ENCODE measurements at places on chromosomes 5 and 9. TPM values are rescaled to one million over a fixed set of nuclear protein-coding genes. Genes with fewer than 3 reads are reported as not detected.

The ZBTB26 gene
- total RNA-seq, result 12.2 TPM

The PROP1 gene
- total RNA-seq, result not detected

The LHFPL2 gene
- 10.1 TPM for total RNA-seq

The STKLD1 gene
- 3.1 TPM for total RNA-seq

The SNCAIP gene
- not detected for total RNA-seq

The IL4 gene
- total RNA-seq, result not detected

DNA sequence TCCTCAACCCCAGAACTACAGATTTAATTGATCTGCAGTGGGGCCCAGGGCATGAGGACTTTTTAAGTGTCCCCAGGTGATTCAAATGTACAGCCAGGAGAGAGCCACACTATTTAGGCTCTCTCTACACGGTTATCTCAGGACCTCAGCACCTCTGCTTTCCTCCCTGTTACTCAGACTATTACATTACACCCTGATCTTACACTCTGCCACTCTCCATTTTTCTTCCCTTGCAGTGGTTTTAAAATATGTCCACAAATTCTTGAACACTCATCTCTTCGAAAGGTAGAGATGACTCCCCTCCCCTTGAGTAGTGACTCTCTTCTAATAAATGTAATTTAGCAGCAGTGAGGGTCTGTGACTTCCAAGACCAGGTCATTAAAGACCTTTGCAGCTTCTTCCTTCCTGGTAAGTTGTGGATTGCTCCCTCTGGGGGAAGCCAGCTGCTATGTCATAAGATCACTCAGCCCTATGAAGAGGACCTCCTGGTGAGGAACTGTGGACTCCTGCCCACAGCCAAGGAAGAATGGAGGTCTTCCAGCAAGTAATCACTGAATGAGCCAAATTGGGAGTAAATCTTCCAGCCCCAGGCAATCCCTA is 87.5 kb upstream of the SSBP2 start:
- H3K27ac ChIP-seq, result no peak overlapping the region

- H3K27ac ChIP-seq, result peak overlapping the region; percentile 65
- no peak overlapping the region for H3K4me3 ChIP-seq
- DNase-seq, result peak; percentile 66
- H3K4me1 ChIP-seq, result peaks cover 57% of the 10 kb centered on the region
- H3K36me3 ChIP-seq, result no peaks in the 10 kb centered on the region
Observed at GRCh38 chr5:79699763-79700400, 10.2 kb downstream of the CMYA5 start.

GRCh38 chr9:14362175-14362574 is 48.2 kb upstream of the NFIB start:
- H3K27me3 ChIP-seq, result no peaks in the 10 kb centered on the region
- no peak overlapping the region for H3K4me3 ChIP-seq
- no peaks in the 10 kb centered on the region for H3K36me3 ChIP-seq

- no peaks in the 10 kb centered on the region for H3K27me3 ChIP-seq
- H3K4me1 ChIP-seq, result no peaks in the 10 kb centered on the region
- no peaks in the 10 kb centered on the region for H3K36me3 ChIP-seq
- no peak overlapping the region for H3K4me3 ChIP-seq
- DNase-seq, result no peak
Observed at GRCh38 chr9:118961857-118962256, 407.4 kb downstream of the BRINP1 start.

GRCh38 chr9:35695943-35696401 is 6.2 kb upstream of the TPM2 start:
- H3K4me3 ChIP-seq, result no peak overlapping the region
- no peaks in the 10 kb centered on the region for H3K36me3 ChIP-seq
- H3K4me1 ChIP-seq, result 0 out of 2 replicates have a peak, but pooled peaks cover 3% of the 10 kb centered on the region
- H3K27me3 ChIP-seq, result no peaks in the 10 kb centered on the region
- H3K27ac ChIP-seq, result no peak overlapping the region

DNA sequence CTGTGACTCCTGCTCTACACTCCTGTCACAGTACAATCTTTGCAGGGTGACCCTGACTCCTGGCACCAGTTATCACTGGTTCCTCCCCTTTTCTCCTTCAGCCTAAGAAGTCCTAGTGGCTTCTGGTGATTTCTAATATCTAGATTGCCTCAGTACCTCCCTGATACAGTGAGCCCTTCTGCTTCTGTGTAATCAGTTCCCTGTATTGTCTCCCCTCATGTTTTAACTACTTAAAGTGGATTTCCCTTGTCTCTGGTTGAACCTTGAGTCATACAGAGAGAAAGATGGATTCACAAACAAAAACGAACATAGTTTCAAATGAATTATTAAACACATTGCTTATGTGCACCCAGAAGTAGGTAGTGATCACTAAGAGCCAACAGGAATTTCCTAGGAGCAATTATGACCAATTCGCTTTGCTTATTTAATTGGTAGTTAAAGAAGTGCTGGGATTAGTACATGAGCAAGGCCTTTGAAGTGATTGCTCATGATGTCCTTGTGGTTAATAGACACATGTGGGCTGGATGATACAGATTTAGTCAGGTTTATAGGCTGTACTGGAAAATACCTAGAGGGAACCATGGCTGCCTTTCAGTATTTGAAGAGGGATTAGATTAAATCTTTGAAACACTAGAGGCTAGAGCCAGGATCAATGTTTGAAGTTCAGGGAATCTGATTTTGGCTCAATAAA is 145.8 kb upstream of the MEF2C start:
- no peaks in the 10 kb centered on the region for H3K4me1 ChIP-seq
- no peak overlapping the region for H3K27ac ChIP-seq
- DNase-seq, result no peak
- no peaks in the 10 kb centered on the region for H3K36me3 ChIP-seq

DNA sequence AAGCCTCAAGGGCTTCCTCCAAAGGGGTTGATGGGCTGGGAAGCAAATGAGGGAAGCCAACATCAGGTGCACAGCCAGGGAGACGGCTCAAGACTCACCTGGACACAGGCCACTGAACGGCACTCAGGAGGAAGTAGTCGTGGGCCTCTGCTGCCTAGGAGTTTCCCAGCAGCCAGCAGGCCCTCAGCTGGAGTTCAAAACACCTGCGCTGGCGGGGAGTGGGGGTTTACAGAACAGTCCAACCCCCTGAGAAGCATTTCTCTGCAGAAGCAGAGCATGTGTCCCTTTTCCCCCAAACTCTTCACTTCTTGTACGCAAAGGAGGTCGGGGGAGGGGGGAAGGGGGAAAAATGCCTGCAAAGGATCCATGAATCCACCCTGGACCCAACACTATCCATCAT is 2.3 kb downstream of the WHRN start:
- no peaks in the 10 kb centered on the region for H3K27me3 ChIP-seq
- H3K4me1 ChIP-seq, result peaks cover 35% of the 10 kb centered on the region
- H3K4me3 ChIP-seq, result peak overlapping the region; percentile 15
- DNase-seq, result no peak

DNA sequence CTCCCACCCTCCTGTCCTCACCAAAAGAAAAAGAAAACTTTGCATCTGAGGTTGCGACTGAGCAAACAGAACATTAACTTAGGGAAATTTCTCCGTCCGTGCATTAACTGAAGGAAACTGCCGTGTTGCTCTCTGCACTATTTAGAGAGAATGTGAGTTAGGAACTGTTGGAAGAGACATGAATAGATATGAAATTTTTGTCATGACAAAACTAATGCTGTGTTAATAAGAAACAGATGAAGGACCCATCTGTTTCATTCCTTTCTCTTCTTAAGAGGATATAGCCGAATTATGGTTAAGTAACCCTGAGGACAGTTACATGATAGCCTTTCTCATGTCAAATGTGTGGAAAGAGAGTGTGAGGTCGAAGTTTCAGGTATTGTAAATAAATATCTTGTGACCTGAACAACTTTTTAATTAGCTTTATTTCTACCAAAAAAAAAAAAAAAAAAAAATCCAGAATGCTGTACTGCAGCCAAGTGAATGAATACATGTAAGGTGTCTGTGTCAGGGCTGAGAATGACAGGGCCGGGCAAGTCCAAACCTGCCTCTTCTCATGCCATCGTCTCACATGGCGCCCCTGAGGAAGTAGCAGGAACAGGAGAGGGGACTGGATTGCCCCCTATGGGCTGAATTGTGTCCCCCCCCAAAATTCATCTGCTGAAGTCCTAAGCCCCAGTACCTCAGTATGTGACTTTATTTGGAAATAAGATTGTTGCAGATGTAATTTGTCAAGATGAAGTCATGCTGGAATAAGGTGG is 35.6 kb upstream of the ANKRD33B start:
- no peak overlapping the region for H3K4me3 ChIP-seq
- peak; percentile 57 for DNase-seq
- H3K27me3 ChIP-seq, result no peaks in the 10 kb centered on the region
- H3K27ac ChIP-seq, result no peak overlapping the region
- H3K4me1 ChIP-seq, result peaks cover 36% of the 10 kb centered on the region

- H3K27ac ChIP-seq, result peak overlapping the region; percentile 53
- no peaks in the 10 kb centered on the region for H3K27me3 ChIP-seq
- H3K36me3 ChIP-seq, result 0 out of 2 replicates have a peak, but pooled peaks cover 3% of the 10 kb centered on the region
- peaks cover 25% of the 10 kb centered on the region for H3K4me1 ChIP-seq
Observed at GRCh38 chr9:125272697-125273096, 11.1 kb downstream of the GAPVD1 start.

GRCh38 chr5:167061695-167062094 is 1229.8 kb upstream of the WWC1 start:
- no peak overlapping the region for H3K4me3 ChIP-seq
- H3K27me3 ChIP-seq, result peaks cover 5% of the 10 kb centered on the region
- H3K4me1 ChIP-seq, result no peaks in the 10 kb centered on the region
- DNase-seq, result no peak

DNA sequence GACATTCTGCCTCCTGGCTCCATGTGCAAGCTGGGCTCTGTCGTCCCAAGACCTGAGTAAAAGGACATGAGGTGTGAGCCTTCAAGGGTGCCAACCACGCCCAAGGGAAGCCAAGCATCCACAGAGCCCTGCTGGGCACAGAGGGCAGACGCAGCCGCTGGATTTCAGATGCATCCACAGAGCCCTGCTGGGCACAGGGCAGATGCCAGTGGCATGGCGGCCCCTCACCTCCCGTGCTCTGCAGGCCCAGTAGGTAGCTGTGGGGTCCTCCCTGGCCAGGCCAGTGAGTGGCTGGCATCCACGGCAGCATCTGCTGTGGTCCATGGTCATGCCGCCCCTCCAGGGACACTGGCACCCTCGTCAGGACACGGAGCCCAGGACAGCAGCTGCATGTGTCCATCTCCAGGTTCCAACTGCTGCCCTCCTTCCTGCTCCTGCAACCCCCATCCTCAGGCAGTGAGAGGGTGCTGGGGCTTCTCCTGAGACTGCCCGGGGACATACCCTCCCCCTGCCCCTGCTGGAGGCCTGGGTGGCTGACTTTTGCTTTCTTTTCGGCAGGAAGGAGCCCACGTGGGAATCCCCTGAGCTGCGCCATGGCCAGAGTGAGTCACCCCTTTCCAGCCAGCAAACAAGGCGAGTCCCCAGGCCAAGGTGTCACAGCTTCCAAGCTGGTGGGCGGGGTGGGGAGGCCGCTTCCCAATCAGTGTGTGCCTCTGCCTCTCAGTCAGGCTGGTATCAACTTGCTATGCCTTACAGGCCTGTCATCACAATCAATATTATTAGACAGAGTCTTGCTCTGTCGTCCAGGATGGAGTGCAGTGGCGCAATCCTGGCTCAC is 4.0 kb upstream of the TRAF2 start:
- peak overlapping the region; percentile 44 for H3K4me3 ChIP-seq
- H3K27me3 ChIP-seq, result no peaks in the 10 kb centered on the region
- peak; percentile 87 for DNase-seq
- H3K4me1 ChIP-seq, result peaks cover 32% of the 10 kb centered on the region
- peak overlapping the region; percentile 38 for H3K27ac ChIP-seq

DNA sequence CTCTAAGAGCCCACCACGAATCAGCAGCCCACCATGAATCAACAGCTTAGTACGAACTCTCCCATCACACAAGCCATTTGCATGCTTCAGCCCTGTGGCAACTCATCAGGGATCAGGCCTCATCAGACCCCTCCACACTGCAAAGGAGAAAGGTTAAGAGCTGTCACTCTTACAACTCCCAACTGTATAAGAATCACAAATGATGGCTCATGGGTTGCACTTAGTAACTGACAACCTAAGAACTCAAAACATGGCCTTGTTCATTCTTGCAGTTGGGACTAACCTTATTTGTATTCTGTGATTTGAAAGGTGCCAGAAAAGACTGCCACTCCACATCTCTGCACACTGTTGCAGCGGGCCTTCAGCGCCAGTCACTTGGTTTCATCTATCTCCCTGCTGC is 149.1 kb upstream of the ZNF366 start:
- no peaks in the 10 kb centered on the region for H3K36me3 ChIP-seq
- no peak overlapping the region for H3K27ac ChIP-seq
- H3K4me1 ChIP-seq, result peaks cover 31% of the 10 kb centered on the region
- H3K27me3 ChIP-seq, result no peaks in the 10 kb centered on the region
- DNase-seq, result no peak

DNA sequence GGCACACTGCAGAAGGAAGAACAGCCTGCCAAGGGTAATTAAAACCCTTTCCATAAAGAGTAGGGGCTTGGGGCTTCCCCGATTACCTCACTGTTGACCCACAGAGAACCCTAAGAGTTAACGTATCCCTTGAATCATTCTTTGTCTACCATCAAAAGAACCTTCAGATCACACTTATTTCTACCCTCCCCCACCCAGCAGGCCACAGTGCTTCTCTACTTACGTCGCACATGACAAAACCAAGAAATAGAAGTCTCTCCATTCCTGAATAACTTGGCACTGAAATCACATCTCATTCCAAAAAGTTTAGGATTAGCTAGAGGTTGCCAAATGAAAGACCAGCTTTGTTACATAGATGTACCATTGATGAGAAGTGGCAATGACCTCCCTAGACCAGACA is 268.7 kb upstream of the GAS1 start:
- no peaks in the 10 kb centered on the region for H3K36me3 ChIP-seq
- no peak overlapping the region for H3K4me3 ChIP-seq
- no peaks in the 10 kb centered on the region for H3K27me3 ChIP-seq
- no peak overlapping the region for H3K27ac ChIP-seq
- H3K4me1 ChIP-seq, result peaks cover 31% of the 10 kb centered on the region
- DNase-seq, result no peak

DNA sequence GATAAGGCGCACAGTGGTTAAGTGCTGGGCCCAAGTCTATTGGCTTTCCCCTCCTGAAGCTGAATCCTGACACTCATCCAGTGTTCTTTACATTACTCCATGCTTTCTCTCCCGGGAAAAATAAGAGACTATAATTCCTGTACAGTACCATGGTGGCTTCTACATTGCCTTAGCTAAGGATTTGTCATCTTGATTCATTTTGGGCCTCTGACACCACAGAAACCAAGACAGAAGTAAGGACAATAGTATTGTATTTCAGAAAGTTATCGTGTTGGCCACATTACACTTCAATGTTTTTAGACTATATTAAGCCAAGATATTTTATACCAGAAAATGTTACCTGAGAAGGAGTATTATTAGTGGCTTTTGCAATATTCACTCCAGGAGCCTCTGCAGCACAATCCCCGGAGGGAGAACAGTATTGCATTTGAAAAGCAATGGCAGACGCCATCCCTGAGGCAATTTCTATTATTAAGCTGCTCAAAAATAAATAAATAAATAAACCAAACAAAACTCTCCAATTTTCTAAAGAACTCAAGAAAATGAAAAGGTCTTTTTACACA is 267.9 kb downstream of the ENC1 start:
- H3K36me3 ChIP-seq, result no peaks in the 10 kb centered on the region
- no peak for DNase-seq
- H3K4me1 ChIP-seq, result peaks cover 22% of the 10 kb centered on the region

GRCh38 chr5:180336234-180337020 is 16.7 kb downstream of the GFPT2 start:
- H3K27ac ChIP-seq, result no peak overlapping the region
- DNase-seq, result no peak
- H3K27me3 ChIP-seq, result no peaks in the 10 kb centered on the region
- H3K4me1 ChIP-seq, result peaks cover 42% of the 10 kb centered on the region

- DNase-seq, result no peak
- H3K4me3 ChIP-seq, result no peak overlapping the region
- H3K4me1 ChIP-seq, result no peaks in the 10 kb centered on the region
- H3K36me3 ChIP-seq, result no peaks in the 10 kb centered on the region
- H3K27ac ChIP-seq, result no peak overlapping the region
Observed at GRCh38 chr9:126533926-126534310, 79.8 kb upstream of the LMX1B start.

All from PC-9 (cell line).